ENCODE measurements at places on chromosomes 16 and 17. TPM values are rescaled to one million over a fixed set of nuclear protein-coding genes. Genes with fewer than 3 reads are reported as not detected.

Gene ITGAL
- 155 TPM for polyA plus RNA-seq

Gene GAS2L2
- polyA plus RNA-seq, result not detected

Gene PRAC2
- polyA plus RNA-seq, result not detected

Gene ANKRD40CL
- not detected for polyA plus RNA-seq

Gene GNGT2
- 11.4 TPM for polyA plus RNA-seq

Gene SEPTIN1
- 205 TPM for polyA plus RNA-seq

Gene ZNF778
- polyA plus RNA-seq, result 3.4 TPM

Gene PDE6G
- 1.4 TPM for polyA plus RNA-seq

Gene CNGB1
- not detected for polyA plus RNA-seq

Gene PSMC3IP
- polyA plus RNA-seq, result 0.71 TPM

Gene WSCD1
- not detected for polyA plus RNA-seq

Gene TTLL6
- polyA plus RNA-seq, result not detected

Gene NPIPB6
- polyA plus RNA-seq, result 0.42 TPM

Gene RGS11
- not detected for polyA plus RNA-seq

Gene CCL8
- not detected for polyA plus RNA-seq

Gene MAF
- 4.2 TPM for polyA plus RNA-seq

Gene OXLD1
- 83.4 TPM for polyA plus RNA-seq

Gene KRTAP2-1
- not detected for polyA plus RNA-seq

Gene TP53TG3C
- not detected for polyA plus RNA-seq

Gene RNF43
- polyA plus RNA-seq, result 0.65 TPM

Gene TMEM170A
- polyA plus RNA-seq, result 40.0 TPM

Gene NPIPA7
- not detected for polyA plus RNA-seq

Gene IRF8
- 1.2 TPM for polyA plus RNA-seq

Gene MYO15A
- 0.25 TPM for polyA plus RNA-seq

Gene TSPOAP1
- polyA plus RNA-seq, result 0.81 TPM

Gene LGALS9B
- polyA plus RNA-seq, result not detected

Gene EVI2B
- 103 TPM for polyA plus RNA-seq

Gene FAM171A2
- 0.07 TPM for polyA plus RNA-seq

Gene TBC1D3H
- not detected for polyA plus RNA-seq

Gene NXN
- 0.44 TPM for polyA plus RNA-seq

Gene SLC7A5
- 11.5 TPM for polyA plus RNA-seq

Gene ABCC11
- polyA plus RNA-seq, result 0.30 TPM

Gene KRTAP4-6
- polyA plus RNA-seq, result not detected

Gene HEATR3
- 4.5 TPM for polyA plus RNA-seq

Gene SHMT1
- polyA plus RNA-seq, result 31.5 TPM

Gene KRTAP3-1
- not detected for polyA plus RNA-seq

Gene CMTM1
- polyA plus RNA-seq, result 1.7 TPM

Gene GCGR
- polyA plus RNA-seq, result not detected

Gene EVPLL
- 0.25 TPM for polyA plus RNA-seq

Gene ACSM2A
- not detected for polyA plus RNA-seq

Gene KRT28
- not detected for polyA plus RNA-seq

Gene VASN
- not detected for polyA plus RNA-seq

Gene CCDC154
- polyA plus RNA-seq, result not detected

Gene SYNGR3
- not detected for polyA plus RNA-seq

Gene NT5C3B
- 15.5 TPM for polyA plus RNA-seq

Gene GPR142
- not detected for polyA plus RNA-seq
